CD8-positive, alpha-beta T cell (primary cell): ENCODE measurements at places on chromosomes 11 and 22. TPM values are rescaled to one million over a fixed set of nuclear protein-coding genes. Genes with fewer than 3 reads are reported as not detected.

GRCh38 chr22:29457730-29458129 lies 19.3 kb downstream of the RFPL1 start:
- DNase-seq, result no peak

DNA sequence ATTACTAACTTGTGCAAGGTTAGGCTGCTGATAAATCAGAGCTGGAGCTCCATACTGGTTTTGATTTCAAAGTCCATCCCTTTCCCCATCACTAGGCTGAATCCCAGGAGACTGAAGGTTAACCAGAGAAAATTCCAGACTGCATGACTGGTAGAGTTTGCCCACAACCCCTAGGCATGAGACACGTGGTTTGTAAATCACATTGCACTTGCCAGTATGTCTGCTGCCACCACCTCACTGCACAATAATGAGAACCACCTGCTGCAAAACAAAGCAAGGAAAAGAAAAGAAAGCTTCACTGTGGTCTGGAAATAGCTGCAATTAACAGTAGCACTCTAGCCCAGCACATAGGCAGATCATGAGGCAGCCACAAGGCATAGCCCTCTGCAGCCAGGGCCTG lies 67.6 kb upstream of the NTM start:
- DNase-seq, result no peak

OR52H1 gene
- total RNA-seq, result not detected

- peak; percentile 62 for DNase-seq
Observed at GRCh38 chr22:20080445-20080775, 369 bp downstream of the DGCR8 start.

GRCh38 chr11:17498058-17498457 lies 21.4 kb upstream of the ABCC8 start:
- DNase-seq, result no peak

UBQLN3 gene
- not detected for total RNA-seq
